ENCODE measurements at places on chromosomes 12 and 14.

DNA sequence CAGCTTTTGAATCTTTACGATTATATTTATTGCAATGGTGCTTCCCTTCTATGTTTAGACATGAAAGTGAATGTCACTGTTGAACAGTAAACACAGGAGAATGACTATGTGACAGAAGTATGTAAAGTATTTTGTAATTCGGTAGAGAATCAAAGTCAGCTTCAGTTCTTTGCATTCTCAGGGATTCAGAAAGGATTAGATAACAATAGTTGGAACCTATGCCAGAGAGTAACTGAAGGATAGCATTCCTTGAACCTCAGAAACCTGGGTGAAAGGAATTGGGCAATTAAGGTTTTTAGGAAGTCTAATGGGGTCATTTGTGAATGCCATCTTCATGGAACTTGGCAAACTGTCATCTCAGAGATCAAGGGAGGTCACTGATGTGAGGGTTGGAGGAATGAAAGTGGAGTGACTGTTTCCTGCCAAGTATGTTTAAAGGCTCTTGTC, 305.3 kb upstream of the DDHD1 start:
- no peak for DNase-seq

- no peak for DNase-seq
Measured at GRCh38 chr12:91662021-91662420, 479.4 kb upstream of the DCN start.

GRCh38 chr12:108235197-108235984, 103.7 kb downstream of the CMKLR1 start:
- no peak for DNase-seq

GRCh38 chr12:116582610-116583009, 23.4 kb downstream of the MAP1LC3B2 start:
- no peak for DNase-seq

DNA sequence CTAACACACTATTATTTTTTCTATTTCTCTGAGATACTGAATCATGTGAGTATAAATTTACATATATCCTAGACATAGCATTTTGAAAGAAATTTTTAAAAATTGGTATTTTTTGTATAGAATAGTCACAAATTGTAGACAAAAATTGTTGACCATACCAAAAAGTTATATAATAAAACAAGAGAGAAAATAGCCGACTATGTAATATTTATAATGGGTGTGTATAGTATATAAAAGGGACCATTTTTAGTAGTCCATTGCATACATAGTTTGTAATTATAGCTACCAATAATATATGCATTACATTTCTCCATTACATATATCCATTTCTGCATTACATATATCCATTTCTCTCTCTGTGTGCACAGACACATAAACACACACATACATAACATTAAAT, 590.2 kb downstream of the TMTC2 start:
- no peak for DNase-seq

DNA sequence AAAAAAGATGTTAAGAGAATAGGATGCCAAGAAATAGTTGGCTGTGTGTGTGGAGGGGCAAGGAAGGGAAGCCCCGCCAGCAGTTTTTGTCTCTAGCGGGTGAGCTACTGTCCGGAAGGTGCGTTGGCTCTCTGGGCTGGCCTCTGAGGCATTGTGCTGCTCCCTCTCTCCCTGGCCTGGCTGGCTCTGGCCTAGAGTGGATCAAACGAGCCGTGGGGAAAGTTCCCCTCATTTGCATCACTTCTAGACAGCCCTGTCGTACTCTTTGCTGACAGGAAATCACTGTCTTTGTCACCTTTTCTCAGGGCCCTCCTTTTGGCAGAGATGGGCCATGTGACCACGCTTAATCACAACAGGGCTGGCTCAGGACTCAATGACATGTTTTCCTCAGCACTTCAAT, 236.1 kb upstream of the NPAS3 start:
- peak; percentile 3 for DNase-seq

DNA sequence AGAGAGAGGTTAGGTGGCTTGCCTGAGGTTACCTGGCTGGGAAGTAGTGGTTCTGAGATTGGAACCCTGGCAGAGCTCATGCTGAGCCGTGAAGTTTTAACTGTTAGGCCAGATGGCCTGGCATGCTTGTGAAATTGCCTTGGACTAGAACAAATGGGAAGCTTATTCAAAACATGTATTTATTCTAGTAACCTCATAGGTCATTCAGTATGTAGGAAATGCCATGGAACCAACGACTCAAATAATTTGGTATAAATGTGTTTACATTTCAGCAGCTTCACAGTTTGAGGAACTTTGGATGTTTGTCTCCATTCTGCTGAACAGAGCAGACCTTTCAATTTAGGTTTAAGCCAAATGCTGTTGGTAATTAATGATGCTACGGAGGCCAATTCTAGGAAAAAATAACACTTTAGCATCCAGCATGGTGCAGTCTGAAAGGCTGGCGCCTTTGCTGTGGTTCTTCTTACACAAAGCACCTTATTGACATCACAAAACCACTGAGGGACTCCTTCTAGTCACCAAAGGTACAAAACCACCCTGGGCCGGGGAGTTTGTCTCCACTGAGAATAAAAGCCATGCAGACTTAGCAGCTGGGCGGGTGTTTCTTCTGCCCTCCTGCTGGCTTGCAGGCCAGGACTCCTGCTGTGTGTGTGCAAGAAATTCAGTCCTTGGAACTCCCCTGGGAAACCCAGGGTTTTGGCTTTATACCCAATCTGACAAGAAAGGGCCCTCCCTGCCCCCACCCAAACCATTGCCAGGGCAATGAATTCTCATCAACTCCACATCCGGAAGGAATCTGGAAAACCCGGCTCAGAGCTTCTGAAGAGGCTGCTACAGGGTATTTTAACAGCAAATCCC, 64.2 kb downstream of the ELK3 start:
- no peak for DNase-seq

- no peak for DNase-seq
Measured at GRCh38 chr14:20529806-20530205, 24.5 kb downstream of the RNASE10 start.

DNA sequence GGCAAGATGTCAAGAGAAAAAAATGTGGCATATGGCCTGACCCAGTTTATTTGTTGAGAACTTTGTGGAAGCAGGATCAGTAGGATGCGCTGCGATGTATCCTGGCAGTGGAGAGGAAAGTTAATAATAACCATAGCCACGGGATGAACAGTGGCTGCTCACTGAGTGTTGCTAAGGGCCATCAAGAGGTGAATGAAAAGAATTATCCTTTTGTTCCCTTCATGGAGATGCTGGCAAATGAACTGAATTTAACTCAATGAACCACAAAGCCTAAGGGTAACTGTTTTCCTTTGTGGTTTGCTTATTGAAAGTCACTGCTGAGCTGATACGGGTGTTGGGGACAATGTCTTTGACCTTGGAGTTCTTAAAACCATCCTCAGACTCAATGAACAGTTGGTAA, 476.5 kb downstream of the APAF1 start:
- DNase-seq, result no peak

DNA sequence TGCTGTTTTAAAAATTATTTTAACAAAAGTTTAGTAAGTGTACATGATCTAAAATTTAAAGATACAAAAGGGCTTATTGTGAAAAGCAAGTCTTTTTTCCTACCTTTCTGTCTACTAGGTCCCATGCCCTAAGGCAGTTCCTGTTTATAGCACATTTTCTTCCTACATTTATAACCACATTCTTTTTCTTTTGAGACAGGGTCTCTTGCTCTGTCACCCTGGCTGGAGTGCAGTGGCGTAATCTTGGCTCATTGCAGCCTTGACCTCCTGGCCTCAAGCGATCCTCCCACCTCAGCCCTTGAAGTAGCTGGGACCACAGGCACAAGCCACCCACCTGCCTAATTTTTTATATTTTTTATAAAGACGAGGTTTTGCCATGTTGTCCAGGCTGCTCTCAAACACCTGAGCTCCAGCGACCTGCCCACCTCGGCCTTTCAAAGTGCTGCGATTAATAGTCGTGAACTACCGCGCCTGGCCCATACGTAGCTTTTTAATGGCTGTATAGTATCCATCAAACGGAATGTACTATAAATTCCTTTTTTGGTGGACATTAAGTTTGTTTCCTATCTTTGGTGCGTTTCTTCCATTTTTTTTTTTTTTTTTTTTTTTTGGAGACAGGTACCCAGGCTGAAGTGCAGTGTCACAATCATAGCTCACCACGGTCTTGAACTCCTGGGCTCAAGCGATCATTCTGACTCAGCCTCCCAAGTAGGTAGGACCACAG, 20.9 kb downstream of the FRS2 start:
- no peak for DNase-seq

- DNase-seq, result no peak
Measured at GRCh38 chr12:79071498-79071897, 206.9 kb downstream of the SYT1 start.

DNA sequence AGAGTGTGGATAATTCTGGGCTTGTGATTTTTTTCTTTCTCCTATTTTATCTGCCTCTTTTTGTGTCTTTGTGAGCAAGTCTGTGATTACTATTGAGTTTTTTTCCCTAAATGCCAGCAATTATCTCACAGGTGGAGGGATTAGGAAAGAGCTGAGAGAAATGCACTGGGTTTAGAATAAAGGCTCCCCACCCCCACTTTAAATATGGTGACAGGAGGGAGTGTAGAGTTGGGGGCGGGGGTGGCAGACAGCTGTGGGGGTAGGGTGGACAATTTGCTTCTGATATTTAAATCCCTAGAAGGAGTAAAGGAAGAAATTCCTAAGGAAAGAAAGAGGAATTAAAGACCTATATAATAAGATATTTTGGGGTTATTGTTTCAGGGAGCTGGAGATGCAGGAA, 145.9 kb downstream of the NRXN3 start:
- DNase-seq, result no peak

DNA sequence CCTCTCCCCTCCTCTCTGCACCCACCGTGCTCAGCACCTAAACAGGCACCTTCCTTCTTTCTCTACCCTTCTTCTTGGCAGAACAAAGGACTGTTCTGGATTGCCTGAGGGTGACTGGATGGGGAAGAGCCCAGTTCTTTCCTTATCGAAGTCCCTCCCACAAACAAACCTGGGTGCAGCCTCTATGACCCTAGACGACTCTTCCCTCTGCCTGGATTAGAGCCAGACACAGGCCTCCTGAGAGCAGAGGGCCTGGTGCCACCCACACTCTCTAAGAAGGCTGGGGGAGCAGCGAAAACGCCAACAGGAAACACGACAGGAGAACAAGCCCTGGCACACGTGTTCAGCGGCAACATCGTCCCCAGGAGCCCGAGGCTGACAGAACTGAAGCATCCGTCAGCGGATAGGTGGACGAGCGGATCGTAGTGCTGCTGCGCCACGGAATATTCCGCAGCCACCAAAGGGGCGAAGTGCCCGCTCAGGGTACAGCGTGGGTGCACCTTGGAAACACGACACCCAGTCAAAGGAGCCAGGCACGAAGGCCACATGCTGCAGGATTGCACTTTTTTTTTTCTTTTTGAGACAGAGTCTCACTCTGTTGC, 38.0 kb downstream of the RIMBP2 start:
- no peak for DNase-seq

DNA sequence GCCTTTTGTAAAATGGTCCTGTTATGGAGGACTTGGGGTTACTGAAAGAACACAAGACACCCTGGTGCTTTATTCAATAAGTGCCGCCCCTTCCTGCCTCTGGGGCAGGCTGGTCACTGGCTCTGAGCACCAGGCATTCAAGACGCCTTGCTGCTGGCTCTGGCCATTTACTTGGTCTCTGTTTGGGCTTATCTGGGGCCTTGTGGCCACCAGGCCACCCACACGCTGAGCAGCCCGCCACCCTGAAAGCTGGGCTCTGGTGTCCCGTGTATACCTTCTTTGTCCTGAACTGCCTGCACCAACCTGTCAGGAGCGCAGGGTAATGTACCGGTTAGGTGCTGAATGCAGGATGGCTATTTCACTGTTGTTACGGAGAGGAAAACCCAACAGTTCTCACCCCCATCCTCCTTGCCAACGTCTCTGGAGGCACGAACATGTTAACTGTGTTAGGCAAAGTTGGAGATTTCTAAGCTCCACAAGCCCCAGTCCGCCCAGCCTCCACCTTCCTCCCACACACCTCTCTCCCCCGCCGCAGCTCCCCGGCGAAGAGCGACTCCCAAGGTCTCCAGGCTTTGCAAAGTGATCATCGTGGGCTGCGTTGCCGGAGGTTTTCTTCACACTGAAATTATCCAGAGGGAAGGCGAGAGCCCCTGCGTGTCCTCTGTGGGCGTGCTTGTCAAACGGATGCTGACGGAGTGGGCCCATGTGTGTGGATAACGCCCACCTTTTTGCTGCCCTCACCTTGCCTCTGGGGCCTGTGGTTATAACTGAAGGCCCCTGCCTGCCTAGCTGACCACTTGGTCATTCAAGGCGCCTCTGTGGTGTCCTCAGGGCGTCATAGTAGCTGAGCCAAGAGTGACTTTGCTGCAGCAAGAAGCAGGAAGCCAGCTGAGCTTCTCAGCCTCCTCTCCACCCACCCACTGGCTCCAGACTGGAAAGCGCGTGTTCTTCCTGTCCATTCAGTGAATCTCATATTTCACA, 18.8 kb upstream of the BEGAIN start:
- DNase-seq, result no peak

DNA sequence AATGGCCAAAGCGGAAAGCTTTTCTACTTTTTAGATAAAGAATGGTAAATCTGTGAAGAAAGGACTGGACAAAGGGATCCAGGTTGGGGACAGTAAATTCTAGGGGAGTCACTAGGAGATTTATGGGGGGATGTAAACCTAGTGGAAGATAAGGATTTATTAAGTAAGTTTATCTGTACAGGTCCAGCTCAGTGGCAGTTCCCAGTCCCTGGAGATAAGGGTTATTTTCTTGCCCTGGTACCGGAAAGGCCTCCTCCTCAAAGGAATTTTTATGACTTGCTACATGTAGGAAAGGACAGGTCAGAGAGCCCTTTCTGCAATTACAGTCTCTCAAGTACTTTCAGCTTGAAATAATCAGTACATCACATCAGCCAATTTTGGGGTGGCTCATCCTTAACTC, 72.6 kb upstream of the BICD1 start:
- DNase-seq, result no peak

GRCh38 chr12:123387508-123388176, 3.7 kb downstream of the KMT5A start:
- DNase-seq, result no peak

- no peak for DNase-seq
Measured at GRCh38 chr12:24072302-24072701, 122.8 kb upstream of the SOX5 start.

GRCh38 chr14:99592394-99592793, 11.6 kb downstream of the CCDC85C start:
- no peak for DNase-seq

- DNase-seq, result no peak
Measured at GRCh38 chr14:51789596-51789995, 70.8 kb upstream of the GNG2 start.

GRCh38 chr12:78853231-78853630, 11.3 kb upstream of the SYT1 start:
- no peak for DNase-seq

DNA sequence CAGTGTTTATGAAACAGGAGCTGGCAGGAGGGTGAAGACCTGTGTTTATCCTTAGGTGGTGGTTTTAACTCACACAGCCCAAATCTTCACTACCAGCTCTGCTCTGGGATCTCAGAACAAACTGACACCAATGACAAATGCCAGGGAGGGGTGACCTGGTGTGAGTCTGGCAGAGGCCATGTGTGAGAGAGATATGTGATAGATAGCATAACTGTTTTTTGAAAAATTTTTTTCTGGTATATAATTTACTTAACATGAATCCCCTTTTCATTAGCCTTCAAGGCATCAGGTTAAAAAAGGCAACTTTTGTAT, 51.5 kb downstream of the SLC38A4 start:
- DNase-seq, result no peak

GRCh38 chr12:20701106-20701505, 6.0 kb downstream of the SLCO1C1 start:
- DNase-seq, result no peak

- peak; percentile 35 for DNase-seq
Measured at GRCh38 chr14:93163564-93163963, 21.1 kb downstream of the MOAP1 start.

Data from GM20000 (cell line).